ENCODE measurements at places on chromosomes 4 and X.
A peak's percentile ranks its signal among the peaks of the same experiment; 100 is the strongest.

- DNase-seq = no peak
These were observed 109.3 kb downstream of the BCOR start for GRCh38 chrX:39988496-39988895.

- no peak for DNase-seq
These were observed 8.2 kb downstream of the FANCB start for GRCh38 chrX:14864631-14865030.

DNA sequence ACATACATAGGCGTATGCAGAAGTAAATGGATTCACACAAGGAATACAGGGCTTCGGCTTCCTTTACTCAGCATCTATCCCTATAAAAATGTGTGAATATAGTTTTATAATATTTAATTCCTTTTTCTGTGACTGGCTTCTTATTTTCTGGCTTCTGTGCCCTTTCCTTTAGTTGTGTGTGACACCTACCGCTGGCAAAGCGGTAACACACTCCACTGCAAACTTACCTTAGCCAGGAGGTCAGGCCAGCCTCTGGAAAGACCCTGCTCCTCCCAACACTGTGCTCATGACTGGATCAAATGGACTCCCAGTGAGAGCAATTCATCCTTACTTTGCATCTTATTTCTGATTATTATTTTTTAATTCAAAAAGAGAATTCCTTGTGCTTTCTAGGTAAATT, 244.2 kb downstream of the ANK2 start:
- DNase-seq = no peak

- no peak for DNase-seq
These were observed 409.4 kb downstream of the UBE2NL start for GRCh38 chrX:144293229-144293628.

DNA sequence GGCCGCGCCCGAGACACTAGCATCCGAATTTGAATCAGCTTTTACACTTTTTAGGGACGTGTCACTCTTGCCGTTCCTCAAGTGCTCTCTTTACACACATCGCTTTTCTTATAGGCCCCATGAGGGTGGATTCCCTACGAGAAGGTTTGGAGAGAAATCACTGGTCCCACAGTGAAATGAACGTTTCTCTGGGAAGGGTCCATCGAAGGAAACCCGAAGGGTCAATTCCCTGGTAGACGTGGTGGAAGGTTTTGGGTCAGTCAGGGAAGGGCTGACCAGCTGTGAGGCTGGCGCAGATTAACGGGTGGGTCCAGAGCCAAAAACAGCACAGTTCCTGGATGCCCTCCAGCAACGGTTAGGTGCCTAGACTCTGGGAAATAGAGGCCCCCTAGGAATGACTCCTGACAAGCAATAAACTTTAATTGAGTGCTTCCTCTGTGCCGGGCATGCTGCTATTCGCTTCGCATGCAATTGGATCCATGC, 35.9 kb downstream of the ETDC start:
- DNase-seq = peak; percentile 2

- no peak for DNase-seq
These were observed 160.3 kb upstream of the FRG1 start for GRCh38 chr4:189780391-189780790.

DNA sequence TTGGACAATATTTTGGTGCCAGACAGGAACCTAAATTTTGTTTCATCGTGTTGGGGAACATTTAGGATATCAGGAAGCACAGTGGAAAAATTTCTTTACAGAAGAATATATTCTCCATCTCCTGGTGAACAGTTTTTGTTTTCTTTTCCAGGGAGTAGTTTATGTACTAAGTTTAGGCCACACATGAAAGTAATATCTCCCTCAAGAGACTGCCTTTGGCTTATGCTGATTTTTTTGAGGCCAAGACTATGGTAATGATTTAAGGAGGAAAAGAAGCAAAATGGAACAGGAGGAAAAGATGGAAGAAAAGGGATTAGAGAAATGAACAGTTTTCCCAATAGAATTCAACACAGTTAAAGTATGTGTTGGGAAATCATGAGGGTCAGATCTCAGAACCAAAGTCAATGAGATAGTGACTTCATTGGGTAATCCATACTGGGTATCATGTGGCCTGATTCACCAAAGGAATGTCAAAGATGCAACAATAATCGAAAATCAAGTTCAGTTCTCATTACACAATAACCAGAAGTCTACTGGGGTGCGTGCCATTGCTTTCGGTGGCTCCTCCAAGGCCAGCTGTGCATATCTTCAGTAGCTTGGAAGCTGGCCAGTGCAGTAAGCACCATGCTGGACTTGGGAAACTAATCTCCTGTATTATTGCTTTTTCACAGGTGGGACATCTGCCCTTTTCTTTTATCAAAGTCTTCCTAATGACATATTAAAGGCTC, 234.8 kb downstream of the COL25A1 start:
- no peak for DNase-seq

Measured in ACHN (cell line).